ENCODE measurements at places on chromosomes 3 and 15.
A peak's percentile ranks its signal among the peaks of the same experiment; 100 is the strongest.

DNA sequence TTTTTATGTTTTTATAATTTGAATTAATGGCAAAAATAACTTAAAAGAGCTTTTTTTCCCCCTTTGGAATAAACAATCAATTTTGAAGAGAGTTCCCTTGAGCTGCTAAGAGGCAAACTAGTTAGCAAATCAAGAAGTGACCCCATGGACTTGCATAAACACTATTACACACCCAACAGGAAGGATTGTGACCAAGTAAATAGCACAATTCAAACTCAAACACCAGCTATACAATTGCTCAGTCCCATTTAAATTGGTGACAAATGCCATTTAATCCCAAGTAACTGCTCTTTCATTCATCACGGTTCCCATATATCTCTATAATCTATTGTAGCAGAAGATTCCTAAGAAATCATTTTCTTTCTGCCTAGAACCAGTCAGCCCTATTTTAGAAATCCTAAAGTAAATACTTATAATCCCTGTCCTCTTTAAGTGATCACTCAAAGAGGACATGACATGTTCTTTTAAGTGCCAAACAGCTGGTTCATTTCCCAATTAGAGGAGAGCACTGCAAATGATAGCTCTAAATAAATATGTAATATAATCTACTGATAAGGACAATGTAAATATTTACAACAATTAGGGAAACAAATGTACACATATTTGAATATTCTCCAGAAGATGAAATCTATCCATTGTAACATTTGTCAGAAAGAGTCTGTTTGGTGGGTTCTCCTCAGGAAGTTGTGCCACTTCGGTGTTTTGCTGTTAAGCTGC is 137.8 kb upstream of the ADAMTS9 start:
- DNase-seq: no peak

GRCh38 chr3:25086721-25087120 is 341.3 kb upstream of the RARB start:
- DNase-seq: no peak

GRCh38 chr3:195616681-195617080 is 32.9 kb upstream of the APOD start:
- no peak for DNase-seq

DNA sequence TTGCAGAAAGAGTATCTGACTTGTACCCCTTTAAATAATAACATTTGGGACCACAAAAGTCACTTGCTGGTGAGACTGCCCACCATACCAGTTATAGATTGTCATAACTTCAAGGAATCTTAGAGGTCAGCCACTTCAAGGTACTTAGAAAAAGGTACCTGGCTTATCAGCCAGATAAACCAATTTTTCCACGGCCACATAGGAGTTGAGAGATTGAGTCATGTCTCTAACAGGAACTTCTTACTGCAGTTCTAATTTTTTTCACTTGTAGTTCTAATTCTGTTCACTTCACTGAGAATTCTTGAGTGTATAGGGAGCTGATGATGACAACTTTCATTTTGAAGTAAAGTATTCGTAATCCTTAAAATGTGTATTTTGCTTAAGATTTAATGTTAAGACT is 317.1 kb upstream of the CBLB start:
- DNase-seq: no peak

- peak; percentile 68 for DNase-seq
Observed at GRCh38 chr3:42539871-42540714, 37.6 kb downstream of the VIPR1 start.

- no peak for DNase-seq
Observed at GRCh38 chr3:18483226-18483625, 58.1 kb upstream of the SATB1 start.

GRCh38 chr3:87949879-87950208 is 109.0 kb downstream of the CGGBP1 start:
- DNase-seq: no peak

DNA sequence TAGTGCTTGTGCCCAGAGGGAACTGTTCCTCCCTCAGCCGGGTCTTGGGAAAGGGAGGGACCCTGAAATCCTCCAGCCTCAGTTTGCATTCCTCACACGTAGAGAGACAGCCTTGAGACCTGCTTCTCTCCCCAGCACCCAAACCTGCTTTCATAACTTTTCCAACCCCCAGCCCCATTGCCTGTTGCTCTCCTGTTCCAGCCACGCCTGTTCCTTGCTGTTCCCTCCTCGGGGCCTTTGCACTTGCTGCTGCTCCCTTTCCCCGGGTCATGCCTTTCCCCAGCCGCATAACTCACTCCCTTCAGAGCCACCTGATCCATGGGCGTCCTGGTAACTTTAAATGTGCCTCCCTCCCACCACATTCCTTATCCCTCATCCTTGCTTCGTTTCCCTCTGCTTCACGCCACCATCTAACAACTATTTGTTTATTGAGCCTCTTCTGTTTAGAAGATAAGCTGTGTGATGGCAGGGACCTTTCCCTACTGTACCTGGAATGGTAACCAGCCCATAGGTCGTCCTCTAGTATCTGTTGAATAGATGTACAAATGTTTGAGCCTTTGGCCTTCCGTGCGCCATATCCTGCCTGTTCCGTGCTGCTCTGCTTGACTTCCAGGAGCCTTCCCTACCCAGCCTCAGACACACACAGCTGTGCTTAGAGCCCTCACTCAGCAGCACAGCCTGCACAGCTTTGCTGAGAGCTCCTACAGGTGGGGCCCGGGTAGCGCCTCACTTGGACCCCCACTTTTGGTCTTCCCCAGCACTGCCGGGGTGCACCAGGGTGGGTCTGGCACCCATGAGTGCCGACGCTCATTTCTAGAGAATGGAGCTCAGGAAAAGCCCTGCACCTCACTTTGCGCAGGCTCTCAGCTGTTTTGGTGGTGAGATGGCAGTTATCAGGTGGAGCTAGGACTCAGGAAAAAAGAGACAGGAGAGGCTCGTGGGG is 60.2 kb downstream of the SCN5A start:
- no peak for DNase-seq

- no peak for DNase-seq
Observed at GRCh38 chr15:89078851-89079810, 9.1 kb upstream of the ABHD2 start.

DNA sequence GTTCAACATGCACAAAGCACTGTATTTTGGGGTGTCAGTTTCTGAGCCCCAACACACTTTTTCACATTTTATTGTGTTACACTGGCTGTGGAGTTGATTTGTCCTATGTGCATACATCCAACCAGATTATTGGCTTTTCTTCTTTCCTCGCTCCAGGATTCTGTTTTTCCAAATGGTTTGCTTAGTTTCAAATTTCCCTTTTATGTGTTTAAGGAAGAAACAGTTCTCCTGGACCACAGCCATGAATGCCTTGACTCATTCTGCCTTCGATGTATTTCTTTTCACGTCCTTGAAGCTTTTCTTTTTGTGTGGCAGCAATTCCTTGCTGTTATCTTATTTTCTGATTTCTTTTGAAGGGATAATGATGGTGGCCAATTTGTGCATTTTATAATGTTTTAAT is 53.8 kb downstream of the CACNA2D3 start:
- DNase-seq: no peak

- DNase-seq: peak; percentile 36
Observed at GRCh38 chr3:163490119-163490518, 1588.2 kb downstream of the SI start.

DNA sequence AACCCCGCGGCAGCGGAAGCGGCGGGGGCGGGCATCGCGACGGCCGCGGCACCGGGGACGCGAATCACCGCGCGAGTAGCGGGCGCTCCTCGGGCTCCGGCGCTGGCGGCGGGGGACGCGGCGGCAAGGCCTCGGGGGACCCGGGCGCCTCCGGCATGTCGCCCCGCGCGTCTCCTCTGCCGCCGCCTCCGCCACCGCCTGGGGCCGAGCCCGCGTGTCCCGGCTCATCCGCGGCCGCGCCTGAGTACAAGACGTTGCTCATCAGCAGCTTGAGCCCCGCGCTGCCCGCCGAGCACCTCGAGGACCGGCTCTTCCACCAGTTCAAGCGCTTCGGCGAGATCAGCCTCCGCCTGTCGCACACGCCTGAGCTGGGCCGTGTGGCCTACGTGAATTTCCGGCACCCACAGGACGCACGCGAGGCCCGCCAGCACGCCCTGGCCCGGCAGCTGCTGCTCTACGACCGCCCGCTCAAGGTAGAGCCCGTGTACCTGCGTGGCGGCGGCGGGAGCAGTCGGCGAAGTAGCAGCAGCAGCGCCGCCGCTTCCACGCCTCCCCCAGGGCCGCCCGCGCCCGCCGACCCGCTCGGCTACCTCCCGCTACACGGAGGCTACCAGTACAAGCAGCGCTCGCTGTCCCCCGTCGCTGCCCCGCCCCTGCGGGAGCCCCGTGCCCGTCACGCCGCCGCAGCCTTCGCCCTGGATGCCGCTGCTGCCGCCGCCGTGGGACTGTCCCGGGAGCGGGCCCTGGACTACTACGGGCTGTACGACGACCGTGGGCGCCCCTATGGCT is 675 bp downstream of the RBM15B start:
- peak; percentile 56 for DNase-seq

GRCh38 chr3:128014548-128014947 is 37.7 kb upstream of the SEC61A1 start:
- no peak for DNase-seq

GRCh38 chr3:46874430-46874829 is 3.1 kb upstream of the PTH1R start:
- no peak for DNase-seq

- DNase-seq: peak; percentile 32
Observed at GRCh38 chr3:43855674-43856299, 165.0 kb downstream of the ABHD5 start.

- no peak for DNase-seq
Observed at GRCh38 chr15:59550956-59551355, 60.6 kb upstream of the GCNT3 start.

GRCh38 chr3:108936924-108937689 is 16.6 kb downstream of the GUCA1C start:
- DNase-seq: no peak

DNA sequence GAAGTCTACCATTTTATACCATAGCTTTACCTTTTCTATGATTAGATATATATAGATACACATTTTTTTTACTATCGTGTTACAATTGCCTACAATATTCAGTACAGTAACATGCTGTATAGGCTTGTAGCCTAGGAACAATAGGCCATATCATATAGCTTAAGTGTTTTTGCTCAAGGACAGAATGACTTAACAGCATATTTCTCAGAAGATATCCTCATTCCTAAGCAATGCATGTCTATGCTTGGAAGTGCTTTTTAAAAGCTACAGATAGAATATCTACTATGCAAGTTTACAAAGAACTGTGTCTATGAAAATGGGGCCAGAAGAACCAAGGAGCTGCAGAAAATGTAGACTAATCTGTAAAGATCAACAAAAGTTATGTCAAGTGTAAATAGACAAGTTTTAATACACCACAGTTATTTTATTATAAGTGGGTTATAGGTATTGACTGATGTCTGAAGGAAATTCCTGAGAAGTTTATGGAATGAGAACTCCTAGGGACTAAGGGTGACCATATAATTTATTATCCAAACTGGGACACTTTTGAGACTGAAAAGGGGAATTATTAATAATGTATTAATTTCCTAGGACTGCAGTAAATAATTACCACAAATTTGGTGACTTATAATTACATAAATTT is 138.7 kb upstream of the TGFBR2 start:
- no peak for DNase-seq

- no peak for DNase-seq
Observed at GRCh38 chr15:25664761-25665160, 198.4 kb downstream of the ATP10A start.

GRCh38 chr3:89300981-89301380 is 193.6 kb downstream of the EPHA3 start:
- no peak for DNase-seq

DNA sequence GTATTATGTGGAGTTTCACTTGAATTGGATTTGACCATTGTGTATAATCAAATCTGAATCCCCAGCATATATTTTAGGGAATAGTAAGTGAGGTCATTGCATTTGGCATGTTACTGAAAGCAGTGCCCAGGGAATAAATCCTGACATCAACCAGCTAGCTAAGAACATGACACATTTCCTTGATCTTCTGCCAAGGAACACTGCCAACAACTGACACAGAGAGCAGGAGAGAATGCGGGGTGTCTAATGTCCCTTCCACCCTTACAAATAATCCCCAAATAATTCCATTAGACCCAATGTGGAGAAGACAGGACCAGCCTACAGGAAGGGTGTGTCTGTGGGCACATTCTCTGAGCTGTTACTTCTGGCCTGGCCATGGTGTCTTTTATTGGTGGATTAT is 30.6 kb upstream of the UBE3A start:
- DNase-seq: no peak

DNA sequence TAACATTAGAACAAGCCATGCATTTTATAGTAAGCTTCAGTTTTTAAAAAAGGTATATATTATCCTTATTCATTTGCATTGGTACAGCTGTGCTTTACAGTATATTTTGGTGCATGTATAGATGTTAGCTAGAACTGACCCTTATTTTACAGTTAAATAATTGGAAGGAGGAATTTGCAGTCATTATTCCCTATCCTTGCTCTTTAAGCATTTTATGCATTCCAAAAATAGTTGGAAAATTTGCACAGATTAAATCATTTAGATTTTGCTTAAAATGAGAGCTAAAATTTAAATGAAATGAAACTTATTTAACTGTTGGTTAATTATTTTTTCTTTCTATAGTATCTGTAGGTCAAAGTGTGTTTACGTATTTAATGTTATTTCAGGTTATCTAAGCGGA is 667.1 kb downstream of the NAALADL2 start:
- DNase-seq: no peak

GRCh38 chr15:64246364-64247189 is 83.8 kb upstream of the PPIB start:
- peak; percentile 63 for DNase-seq

DNA sequence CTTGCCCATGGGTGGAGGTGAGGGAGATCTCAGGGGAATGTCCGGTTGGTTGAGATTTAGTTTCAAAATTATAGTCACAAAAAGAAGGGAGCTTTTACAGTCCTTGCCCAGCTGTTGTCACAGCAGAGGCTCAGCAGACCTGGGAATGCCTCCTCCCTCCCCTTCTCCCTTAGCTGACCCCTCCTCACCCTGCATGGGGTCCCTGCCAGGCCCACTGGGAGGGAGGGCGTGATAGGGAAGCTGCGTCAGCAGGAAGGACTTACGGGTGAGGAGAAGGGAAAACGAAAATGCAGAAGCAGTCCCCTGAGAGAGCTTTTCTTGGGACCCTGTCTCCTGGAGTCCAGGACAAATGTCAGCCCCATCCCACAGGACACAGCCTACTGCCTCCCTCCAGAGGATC is 18.9 kb downstream of the SCN5A start:
- no peak for DNase-seq
